ENCODE measurements at places on chromosomes 12 and 14. TPM values are rescaled to one million over a fixed set of nuclear protein-coding genes. Genes with fewer than 3 reads are reported as not detected.

Gene KLRC2
- 3.1 TPM for total RNA-seq

Gene FOXG1
- total RNA-seq: not detected

DNA sequence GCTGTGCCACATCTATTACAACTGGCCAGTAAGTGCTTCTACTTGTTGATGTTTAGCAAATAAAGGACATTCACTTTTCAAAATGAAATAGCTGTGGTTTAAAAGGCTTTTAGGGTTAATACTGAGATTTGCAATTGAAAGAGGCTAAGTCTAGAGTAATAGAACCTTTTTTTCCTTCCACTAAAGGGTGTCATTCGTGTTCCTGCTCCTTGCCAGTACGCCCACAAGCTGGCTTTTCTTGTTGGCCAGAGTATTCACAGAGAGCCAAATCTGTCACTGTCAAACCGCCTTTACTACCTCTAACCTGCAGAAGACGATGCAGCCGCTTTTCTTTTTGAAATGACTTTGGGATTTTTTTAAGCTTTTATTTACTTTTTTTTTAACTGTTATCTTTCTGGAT, 33.6 kb downstream of the PIWIL1 start:
- no peak for DNase-seq

GRCh38 chr12:101238800-101239329, 28.8 kb upstream of the SLC5A8 start:
- DNase-seq: no peak

Gene NGB
- not detected for total RNA-seq

DNA sequence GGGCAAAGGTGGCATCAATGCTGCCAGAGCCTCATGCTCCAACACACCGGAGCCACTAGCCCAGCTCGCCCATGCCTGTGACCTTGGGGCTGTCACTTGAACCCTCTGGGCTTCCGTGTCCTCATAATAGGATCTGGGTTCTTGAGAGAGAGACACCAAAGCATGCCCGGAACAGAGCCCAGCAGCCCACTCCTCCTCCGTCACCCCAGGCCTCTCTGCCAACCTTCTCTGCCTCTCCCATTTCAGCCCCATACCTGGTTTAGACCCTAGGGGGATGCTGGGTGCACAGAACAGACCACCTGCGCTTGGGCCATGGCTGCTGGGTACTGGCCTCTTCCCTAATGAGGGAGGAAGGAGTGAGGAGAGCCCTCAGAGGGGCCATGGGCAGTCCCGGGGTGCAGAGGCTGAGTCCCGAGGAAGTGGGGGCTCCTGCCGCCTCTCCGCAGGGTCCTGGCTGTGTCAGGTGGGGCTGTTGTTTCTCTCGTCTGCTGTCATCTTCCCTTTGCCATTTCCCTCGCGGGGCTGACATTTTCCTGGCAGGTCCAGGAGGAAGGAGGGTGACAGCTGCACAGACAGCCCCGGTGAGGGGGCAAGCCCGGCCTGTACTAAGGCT, 172.4 kb upstream of the RTL1 start:
- DNase-seq: no peak

Gene LMO3
- total RNA-seq: 12.9 TPM

Gene ACACB
- 67.3 TPM for total RNA-seq

DNA sequence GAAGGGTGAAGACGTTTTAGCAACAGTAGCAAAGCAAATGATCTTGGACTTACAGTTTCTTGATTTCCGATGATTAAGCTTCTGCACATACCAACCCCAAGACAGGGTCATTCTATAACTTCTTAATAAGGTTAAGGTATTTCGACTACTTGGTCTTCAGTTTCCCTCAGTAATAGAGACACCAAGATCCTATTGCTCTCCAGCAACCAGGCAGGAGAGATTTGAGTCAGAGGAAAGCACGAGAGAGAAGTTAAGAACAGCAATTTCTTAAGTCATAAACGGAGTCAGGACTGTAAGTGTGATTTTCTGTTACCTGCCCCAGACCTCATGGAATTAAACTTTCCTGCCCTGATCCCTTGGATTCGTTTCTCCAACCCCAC, 215.6 kb downstream of the TTC8 start:
- no peak for DNase-seq

DNA sequence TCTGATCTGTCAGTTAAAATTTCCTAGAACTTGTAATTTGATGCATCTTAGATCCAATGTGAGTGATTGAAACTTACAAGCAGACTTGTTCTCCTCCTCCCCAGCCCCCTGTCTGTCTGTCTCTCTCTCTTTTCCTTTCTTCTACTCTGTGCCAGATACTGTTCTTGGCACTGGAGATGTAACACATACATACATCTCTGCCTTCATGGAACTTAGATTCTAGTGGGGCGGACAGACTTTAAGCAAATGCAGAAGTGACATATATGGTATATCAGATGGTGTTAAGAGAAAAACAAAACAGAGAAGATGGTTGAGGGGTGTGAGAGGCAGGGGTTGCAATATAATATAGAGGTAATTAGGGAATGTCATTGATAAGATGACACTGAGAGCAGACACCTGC, 6.6 kb downstream of the CHST11 start:
- no peak for DNase-seq

Gene GNB3
- total RNA-seq: 4.5 TPM

DNA sequence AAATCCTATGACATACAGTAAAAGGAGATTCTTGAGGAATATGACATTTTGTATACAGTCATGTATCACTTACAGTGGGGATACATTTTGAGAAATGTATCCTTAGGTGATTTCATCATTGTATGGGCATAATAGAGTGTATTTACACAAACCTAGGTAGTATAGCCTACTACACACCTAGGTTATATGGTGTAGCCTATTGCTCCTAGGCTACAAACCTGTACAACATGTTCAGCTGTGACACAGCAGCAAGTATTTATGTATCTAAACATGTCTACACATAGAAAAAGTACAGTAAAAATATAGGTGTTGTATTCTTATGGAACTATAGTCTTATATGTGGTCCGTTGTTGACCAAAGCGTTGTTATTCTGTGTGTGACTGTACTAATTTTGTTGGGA, 178.8 kb downstream of the FOXA1 start:
- no peak for DNase-seq

Data from ureter (tissue), 1 donor.